ENCODE measurements at places on chromosomes 6 and 20.

GRCh38 chr6:136471372-136471771, 78.8 kb downstream of the MAP7 start:
- DNase-seq = no peak

DNA sequence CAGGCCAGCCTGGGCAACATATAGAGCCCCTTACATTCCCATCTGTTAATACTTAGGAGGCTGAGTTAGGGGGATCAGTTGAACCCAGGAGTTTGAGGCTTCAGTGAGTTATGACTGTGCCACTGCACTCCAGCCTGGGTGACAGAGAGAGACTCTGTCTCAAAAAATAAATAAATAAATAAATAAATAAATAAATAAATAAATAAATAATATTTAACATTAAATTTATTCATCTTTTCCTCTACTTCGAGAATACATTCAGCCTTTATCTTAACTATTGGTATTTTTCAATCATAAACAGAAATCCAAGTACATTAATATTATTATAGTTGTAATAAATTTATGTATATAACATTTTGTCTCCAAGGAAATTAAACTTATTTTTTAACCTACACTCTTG, 1227.7 kb upstream of the GJE1 start:
- DNase-seq = no peak

DNA sequence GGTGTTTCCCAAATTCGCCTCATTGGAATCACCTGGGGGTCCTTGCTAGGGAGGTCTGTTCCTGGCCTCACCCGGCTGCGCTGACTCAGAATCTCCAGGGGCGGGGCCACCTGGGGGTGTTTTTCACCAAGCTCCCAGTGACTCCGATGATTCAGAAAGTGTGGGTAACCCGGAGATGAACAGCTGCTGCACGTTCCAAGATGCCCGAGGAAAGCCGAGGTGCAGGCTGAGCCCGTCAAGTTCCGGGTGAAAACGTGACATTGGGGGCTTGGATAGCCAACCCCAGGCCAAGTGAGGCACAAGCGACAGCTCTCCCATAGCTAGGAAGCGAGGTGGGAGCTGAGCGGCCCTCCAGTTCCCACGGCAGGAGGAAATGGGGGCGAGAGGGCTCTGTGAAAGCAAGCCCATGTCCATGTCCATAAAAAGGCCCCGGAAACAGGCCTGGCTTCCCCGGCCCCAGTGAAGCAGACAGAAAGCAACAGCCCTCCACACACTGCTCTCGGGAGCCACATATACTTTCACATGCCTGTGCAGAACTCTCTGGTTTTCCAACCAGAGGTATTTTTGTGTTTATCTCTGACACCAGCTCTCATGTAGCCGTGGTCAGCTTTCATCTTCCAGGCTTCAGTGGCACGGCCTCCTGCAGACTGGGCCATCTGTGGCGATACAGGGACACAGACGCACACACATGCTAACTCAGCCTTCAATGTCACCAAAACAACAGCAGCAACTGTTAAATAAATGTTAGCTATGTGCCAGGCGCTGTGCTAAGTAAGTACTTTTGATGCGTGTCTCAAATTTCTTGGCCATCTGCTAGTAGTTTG, 90.7 kb upstream of the CCDC28A start:
- no peak for DNase-seq

DNA sequence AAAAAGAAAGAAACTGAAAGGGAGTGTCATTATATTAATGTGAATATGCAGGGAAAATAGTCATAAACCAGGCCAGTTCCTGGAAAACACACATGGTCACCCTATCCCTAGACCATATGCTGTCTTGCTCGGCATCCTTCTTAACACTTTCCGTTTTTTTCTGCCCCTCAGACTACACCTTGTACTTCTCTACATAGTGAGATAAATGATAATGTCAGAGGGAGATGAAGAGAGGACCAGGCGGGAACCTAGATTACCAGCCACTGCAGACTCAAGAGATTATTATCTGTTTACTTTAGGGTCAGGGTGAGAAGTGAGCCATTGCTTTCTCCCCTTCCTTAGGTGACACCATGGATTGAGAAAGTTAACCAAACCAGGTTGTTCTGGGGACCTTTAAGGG, 3.7 kb upstream of the RPP21 start:
- DNase-seq = no peak

- DNase-seq = no peak
Measured at GRCh38 chr20:1943275-1944002, 48.2 kb downstream of the SIRPA start.
